ENCODE measurements at places on chromosomes 4 and X.

- DNase-seq, result no peak
These were observed 9.7 kb upstream of the TSR2 start for GRCh38 chrX:54430519-54430918.

GRCh38 chr4:84855774-84856173 lies 110.7 kb downstream of the WDFY3 start:
- no peak for DNase-seq

- DNase-seq, result no peak
These were observed 597.6 kb upstream of the MAGEB2 start for GRCh38 chrX:29617725-29618124.

GRCh38 chrX:19774905-19775304 lies 112.5 kb downstream of the SH3KBP1 start:
- no peak for DNase-seq

DNA sequence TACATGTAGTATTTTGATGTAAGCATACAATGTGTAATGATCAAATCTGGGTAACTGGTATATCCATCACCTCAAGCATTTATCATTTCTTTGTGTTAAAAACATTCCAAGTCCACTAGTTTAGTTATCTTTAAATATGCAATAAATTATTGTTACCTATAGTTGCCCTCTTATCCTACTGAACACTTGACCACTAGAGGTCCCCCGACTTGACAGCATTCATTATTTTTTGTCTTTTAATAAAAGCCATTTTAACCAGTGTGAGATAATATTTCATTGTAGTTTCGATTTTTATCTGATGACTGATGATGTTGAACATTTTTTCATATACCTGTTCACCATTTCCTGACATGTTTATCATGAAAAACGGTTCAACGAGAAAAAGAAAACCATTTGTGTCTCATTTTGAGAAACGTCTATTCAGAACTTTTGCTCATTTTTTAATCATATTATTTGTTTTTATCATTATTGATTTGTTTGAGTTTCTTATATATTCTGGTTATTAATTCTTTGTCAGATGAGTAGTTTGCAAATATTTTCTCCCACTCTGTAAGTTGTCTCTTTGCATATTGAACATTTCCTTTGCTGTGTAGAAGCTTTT lies 199.0 kb upstream of the CXXC4 start:
- DNase-seq, result peak; percentile 22

DNA sequence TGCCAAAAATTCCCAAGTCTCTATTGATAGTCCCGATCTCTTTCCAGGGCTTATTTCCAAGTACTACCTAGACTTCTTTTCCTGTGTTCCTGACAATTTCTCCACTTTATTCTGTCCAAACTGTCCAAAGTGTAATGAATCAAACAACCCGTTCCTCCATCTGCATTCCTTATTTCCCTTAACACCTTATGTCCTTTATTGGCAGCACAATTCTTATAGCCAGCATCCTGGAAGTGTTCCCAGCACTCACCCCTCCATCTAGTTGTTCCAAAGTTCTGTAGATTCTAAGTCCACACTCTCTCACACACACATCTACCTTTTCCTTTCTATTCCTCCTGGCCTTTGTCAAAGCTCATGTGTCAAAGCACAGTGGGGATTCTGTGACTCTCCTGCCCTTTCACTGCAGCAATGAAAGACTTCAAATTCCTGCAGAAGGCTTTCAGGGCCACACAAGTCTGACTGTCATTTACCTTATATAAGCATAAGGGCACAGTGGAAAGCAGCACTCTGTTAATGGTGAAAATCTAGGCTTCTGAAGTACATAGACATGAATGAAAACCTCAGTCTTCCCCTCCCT lies 22.1 kb downstream of the LIMCH1 start:
- no peak for DNase-seq

DNA sequence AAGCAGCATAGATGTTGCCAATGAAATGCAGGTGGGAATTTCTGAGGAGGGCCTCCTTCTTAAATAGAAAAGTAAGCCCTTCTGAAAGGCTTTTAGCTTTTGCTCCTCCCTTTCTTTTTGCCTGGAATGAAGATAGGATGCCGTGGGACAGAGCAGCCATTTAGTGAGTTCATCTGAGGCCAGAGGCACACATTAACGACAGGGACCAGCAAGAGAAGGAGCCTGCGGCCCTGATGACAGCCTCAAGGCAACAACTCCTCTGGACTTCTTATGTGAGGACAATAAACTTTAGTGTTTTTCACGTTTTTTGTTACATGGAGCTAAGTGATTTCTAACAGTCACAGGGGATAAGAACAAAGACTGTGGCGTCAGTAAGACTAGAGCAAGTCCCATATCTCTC lies 1.1 kb upstream of the BDH2 start:
- no peak for DNase-seq

GRCh38 chr4:122469457-122469856 lies 12.9 kb upstream of the IL2 start:
- no peak for DNase-seq

- no peak for DNase-seq
These were observed 253.4 kb upstream of the GPR101 start for GRCh38 chrX:137287191-137287590.

GRCh38 chr4:90174621-90175023 lies 47.4 kb downstream of the CCSER1 start:
- DNase-seq, result no peak

- DNase-seq, result peak; percentile 58
These were observed 315.8 kb downstream of the STIM2 start for GRCh38 chr4:27176400-27176799.

GRCh38 chr4:37132975-37133360 lies 111.6 kb upstream of the NWD2 start:
- DNase-seq, result no peak

GRCh38 chrX:70301716-70302115 lies 11.8 kb downstream of the KIF4A start:
- no peak for DNase-seq

- no peak for DNase-seq
These were observed 64.4 kb downstream of the AFF1 start for GRCh38 chr4:86999136-86999643.

DNA sequence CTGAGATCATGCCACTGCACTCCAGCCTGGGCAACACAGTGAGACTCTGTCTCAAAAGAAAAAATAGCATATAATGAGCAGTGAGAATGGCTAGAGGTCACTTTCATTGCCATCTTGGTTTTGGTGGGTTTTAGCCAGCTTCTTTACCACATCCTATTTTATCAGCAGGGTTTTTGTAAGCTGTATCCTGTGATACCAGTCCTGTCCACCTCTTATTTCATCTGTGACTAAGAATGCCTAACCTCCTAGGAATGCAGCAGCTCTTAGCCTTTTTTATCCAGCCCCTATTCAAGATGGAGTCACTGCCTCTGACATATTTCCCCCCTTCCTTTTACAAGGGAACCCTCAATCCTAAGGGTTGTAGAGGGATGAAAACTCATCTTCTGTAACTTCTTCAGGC lies 26.1 kb upstream of the IGFBP7 start:
- DNase-seq, result no peak

DNA sequence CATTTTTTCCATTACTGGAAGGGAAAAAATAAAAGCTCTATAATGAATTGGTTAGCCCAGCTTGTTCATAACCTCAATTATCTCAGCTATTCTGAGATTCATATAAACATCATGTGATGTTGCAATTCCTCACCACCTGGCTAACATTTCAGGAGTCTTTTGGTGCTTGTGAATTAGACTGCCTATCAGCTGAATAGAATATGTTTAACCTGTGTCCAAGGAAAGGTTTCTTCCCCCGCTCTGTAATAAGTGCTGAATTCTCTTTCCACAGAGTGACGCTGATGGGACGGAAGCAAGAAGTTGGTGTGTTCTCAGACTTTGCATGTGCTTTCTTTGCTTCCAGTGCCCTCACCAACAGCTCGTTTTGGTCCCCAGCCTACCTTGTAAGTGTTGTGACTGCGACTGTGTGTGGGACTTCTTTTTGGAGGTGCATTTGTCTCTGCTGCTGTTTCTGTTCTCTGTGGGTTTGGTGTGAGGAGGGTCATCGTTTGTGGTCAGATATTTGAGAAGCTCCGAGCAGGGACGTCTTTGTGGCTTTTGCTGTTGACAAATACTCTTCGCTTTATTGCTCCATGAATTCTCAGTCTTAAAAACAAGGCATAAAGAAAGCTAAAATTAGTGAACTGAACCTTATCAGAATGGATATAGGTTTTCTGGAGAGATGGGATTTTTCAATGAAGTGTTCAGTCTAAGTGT lies 61.7 kb downstream of the PPARGC1A start:
- DNase-seq, result peak; percentile 13

- no peak for DNase-seq
These were observed 4.5 kb upstream of the RHOXF1 start for GRCh38 chrX:120120223-120120622.

DNA sequence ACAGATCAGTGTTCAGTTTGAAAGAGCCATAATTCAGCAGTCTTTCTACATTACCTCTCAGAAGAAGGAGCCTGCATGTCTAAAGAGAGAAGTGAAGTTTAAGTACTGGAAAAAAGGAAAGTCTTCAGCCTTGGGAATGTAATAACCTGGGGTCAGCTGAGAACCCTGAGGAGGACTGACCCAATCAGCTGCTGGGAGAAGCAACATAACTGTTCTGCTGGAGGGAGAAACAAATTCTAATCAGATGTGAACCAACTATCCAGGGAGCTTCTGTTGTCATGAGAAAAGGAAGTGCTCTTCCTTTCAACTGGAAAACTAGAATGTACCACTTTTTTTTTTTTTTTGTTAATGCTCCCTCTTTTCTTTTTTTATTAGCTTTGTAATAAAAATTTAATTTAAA lies 64.5 kb upstream of the PDE5A start:
- DNase-seq, result no peak

DNA sequence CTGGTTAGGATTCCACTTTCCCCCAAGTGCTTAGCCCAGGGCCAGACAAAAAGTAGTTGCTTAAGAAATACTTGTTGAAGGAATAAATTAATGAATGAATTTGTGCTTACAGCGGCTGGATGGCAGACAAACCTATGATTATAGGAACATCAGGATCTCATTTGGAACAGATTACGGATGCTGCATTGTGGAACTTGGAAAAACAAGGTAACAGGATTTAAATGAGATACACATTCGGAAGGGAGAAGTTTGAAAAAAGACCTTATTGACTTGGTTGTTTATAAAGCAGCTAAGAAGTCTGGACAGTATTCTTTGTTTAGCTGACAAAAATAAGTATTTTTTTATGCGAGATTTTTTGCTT lies 572 bp downstream of the EXOSC9 start:
- DNase-seq, result no peak

- DNase-seq, result peak; percentile 21
These were observed 377.9 kb upstream of the EMCN start for GRCh38 chr4:100895556-100896197.

- DNase-seq, result peak; percentile 82
These were observed 36.5 kb downstream of the ERVMER34-1 start for GRCh38 chr4:52714597-52715254.

DNA sequence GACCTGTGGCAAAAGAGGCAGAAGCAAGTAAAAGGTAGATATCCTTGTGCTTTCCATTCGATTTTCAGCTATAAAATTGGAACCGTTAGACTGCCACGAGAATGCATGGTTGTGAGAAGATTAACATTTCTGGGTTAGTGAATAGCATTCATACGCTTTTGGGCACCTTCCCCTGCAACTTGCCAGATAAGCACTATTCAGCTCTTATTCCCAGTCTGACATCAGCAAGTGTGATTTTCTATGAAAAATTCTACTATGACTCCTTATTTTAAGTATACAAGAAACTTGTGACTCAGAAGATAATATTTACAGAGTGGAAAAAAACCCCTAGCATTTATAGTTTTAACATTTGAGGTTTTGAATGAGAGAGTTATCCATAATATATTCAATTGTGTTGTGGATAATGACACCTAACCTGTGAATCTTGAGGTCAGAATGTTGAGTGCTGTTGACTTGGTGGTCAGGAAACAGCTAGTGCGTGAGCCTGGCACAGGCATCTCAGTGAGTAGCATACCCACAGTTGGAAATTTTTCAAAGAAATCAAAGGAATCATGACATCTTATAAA lies 3.9 kb downstream of the FGB start:
- DNase-seq, result no peak

DNA sequence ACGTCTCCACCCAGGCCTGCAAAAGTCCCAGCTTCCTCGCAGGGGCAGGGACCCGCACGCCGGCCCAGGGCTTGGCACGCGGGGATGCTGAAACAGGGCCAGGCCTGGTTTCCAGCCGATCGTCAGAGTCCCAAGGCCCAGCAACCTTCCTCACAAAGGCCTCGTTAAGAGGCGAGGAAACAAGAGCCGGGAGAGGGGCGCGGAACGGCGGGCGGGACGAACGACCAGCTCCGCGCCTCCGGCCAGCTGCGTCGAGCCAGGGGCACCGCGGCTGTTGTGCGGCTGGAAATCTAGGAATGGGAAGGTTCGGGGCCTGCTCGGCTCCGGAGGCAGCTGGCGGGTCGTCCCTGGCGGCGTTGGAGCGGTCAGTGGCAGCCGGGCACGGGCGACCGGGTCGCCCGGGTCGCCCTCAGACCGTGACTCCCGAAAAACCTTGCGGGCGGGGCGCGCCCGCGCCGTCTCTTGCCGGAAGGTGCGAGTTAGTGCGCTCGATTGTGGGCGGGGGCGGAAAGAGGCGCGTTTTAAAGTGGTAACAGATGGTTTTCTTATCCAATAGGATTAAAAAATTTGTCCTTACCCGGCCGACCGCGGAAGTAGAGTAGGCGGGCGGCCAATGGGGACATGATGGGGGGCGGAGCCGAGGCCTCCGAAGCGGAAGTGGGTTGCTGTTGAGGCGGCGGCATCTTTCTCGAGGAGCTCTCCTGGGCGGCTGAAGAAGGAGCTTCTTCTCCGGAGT lies at the start of gene RNF4:
RNF4 (plus strand) TSS at position 651 of the 736 bp plus-strand sequence. CDS start 21,388 bp downstream, outside the sequence.
- peak; percentile 99 for DNase-seq

- no peak for DNase-seq
These were observed 22.9 kb downstream of the NPY1R start for GRCh38 chr4:163309466-163309865.

GRCh38 chrX:70030301-70030767 lies 19.4 kb downstream of the AWAT2 start:
- peak; percentile 62 for DNase-seq

GRCh38 chr4:113955948-113956347 lies 23.5 kb downstream of the ARSJ start:
- DNase-seq, result no peak

DNA sequence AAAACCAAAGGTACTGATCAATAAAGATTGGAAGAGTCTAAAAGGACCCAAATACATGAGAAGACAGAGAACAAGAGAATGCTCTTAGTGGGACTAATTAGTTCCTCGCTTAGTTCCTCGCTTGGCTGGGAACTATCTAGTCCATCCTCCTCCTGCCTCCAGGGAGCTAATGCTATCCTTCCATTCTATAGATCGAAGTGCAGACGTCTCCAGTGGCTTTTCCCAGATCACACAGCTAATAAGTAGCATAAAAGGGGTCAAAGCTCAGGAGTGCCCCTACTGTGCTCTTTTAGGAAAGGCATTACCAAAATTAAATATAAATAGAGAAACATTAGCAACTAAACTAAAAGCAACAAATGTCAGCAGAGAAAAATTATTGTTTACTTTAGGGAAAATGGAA lies 42.3 kb upstream of the PPARGC1A start:
- DNase-seq, result no peak

GRCh38 chr4:61500883-61501282 lies 300.8 kb downstream of the ADGRL3 start:
- DNase-seq, result no peak

DNA sequence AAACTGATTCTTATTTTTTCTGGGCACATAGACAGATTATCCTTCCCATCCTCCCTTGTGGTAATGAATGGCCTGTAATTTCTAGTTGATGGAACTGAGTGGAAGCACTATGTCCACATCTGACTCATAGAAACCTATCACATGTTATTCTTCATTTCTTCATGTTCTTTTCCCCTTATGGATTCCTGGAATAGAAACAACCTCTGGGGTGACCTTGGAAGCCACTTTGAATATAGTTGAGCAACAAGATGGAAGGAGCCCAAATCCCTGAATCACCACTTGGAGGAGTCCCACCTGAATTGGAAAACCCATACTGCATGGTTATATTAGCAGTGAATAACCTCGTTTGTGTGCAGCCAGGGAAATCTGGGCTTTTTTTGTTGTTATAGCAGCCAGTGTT lies 137.8 kb downstream of the MID1IP1 start:
- no peak for DNase-seq

Measured in NB4 (cell line).